ENCODE measurements at places on chromosomes 12 and 14. TPM values are rescaled to one million over a fixed set of nuclear protein-coding genes. Genes with fewer than 3 reads are reported as not detected.

GRCh38 chr14:104687601-104688504, 1.6 kb upstream of the INF2 start:
- no peak for DNase-seq

GRCh38 chr12:4604684-4605193, 42.7 kb downstream of the DYRK4 start:
- DNase-seq, result peak; percentile 88

GRCh38 chr12:26704684-26705460, 128.1 kb downstream of the ITPR2 start:
- no peak for DNase-seq

- DNase-seq, result no peak
Measured at GRCh38 chr14:73715707-73716106, 1.5 kb upstream of the PNMA1 start.

DNA sequence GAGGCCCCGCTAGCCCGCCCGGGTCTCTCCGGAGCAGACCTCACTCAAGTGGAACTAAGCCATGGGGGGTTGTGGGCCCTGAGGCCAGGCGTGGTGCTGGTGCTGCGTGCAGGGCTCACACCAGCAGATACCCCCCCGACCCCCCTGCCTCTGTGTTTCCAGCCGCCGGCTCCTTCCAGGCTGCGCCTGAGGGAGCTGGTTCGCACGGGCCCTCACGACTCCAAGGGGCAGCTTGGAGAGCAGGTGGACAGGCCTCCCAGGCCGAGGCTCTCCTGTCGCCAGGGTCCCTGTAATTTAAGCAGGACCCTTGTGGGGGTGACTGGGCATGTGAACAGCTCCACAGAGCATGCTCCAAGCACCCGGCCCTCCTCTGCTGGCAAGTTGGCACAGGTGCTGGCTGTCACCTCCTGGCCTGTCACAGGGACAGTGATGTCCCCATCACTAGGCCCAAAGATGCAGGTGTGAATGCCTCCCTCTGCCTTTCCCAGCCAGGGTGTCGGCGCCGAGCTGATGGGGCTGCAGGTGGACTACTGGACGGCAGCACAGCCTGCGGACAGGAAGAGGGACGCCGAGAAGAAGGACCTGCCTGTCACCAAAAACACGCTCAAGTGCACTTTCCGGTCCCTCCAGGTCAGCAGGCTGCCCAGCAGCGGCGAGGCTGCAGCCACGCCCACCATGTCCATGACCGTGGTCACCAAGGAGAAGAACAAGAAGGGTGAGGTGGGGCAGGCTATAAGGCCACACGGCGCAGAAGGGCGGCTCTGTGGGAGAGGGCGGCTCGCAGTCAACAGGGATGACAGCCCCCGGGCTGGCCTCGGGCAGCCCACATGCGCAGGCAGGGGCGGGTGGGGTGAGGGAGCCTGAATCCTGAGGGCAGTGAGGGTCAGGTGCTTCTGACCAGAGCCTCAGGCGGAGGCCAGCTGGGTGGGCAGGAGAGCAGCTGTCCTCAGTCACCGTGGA, 5.9 kb upstream of the TEX22 start:
- DNase-seq, result no peak

GRCh38 chr14:24310265-24310645, 315 bp downstream of the LTB4R2 start:
- no peak for DNase-seq

- peak; percentile 53 for DNase-seq
Measured at GRCh38 chr12:94831081-94831751, 172.3 kb downstream of the NDUFA12 start.

DNA sequence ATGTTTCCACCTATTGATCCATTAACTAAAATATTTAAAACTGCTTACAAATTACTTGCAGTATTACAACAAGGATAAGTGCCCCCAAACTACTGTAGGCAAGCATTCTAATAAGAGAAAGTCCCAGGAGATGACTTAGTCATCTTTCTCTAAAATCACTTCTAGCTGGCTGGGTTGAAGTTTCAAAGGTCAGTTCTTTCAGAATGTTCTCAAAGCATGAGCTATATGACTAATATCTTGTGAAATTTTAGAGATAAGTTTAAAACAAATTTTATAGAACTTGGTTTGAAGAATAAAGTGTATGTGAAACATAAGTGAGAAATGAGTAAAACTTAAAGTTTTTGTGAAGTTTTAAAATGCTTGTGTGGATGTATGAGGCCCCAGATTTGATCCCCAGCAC, 24.3 kb upstream of the OR6J1 start:
- no peak for DNase-seq

DNA sequence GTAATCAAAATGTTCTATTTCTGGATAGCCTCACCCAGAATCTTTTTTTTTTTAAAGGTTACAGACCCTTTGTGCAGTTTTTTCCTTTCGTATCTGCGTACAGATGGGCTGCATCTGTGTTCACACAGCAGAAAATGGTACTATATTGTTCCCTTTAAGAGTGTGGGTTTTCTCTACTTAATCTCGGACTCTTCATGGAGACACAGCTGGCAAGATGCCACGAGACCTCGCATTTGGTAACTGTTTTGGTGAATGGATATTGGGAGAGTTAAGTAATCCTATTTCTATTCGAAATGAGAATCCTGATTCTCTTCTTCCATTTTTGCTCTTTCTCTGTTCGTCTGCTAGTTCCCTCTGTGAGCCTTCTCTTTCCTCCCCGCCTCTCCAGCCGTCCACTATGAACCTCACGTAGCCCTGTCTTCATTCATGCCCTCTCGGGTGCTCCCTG, 85.7 kb downstream of the SAMD4A start:
- no peak for DNase-seq

- DNase-seq, result no peak
Measured at GRCh38 chr12:50665170-50665569, 98.7 kb upstream of the ATF1 start.

- no peak for DNase-seq
Measured at GRCh38 chr14:102454711-102455110, 54.9 kb downstream of the ANKRD9 start.

GRCh38 chr12:13197032-13197431, 506 bp downstream of the EMP1 start:
- no peak for DNase-seq

DNA sequence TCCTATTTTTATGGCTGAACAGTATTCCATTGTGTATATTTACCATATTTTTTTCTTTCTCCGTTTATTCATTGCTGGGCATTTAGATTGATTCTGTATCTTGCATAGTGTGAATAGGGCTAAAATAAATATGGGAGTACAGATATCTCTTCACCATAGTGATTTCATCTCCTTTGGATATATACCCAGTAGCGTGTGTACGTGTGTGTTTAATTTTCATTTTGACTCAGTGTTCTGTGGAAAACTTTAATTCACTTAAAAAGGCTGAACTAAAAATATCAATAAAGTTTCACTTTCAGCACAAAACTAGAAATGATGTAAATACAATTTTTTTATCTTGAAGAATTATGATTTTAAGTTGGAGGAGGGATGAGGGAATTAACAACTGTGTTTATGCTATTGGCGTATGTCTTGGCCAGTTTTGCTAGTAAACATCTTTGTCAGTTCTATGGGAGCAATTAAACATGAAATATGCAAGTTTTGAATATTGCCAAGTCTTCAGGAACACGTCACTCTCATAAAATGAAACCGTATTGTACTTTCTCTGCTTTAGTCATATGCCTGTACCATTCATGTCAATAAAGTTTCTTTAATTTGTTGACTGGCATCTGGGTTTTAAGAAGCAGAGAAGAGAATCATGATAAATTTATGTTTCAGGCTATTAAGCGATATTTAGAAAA, 99.8 kb downstream of the PTGER2 start:
- no peak for DNase-seq

DNA sequence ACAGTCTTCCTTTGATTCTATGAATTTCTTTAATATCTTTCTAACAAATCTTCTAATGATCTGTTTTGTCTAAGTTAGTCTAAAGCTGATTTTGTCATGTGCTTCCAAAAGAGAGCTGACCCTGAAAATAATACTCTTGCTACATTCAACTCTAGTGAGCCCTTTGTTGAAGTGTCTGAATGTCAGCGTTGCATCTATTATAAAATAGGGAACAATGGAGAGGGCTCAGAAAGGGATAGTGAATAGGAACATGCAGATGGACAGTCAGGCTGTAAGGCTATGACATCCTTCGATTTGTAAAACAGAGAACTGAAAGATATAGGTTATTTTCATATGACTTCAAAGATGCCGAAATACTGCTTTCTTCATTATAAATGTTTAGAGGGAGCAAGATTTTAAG, 304.5 kb downstream of the GALC start:
- DNase-seq, result no peak

- DNase-seq, result no peak
Measured at GRCh38 chr14:103382376-103382775, 2.8 kb upstream of the MARK3 start.

DNA sequence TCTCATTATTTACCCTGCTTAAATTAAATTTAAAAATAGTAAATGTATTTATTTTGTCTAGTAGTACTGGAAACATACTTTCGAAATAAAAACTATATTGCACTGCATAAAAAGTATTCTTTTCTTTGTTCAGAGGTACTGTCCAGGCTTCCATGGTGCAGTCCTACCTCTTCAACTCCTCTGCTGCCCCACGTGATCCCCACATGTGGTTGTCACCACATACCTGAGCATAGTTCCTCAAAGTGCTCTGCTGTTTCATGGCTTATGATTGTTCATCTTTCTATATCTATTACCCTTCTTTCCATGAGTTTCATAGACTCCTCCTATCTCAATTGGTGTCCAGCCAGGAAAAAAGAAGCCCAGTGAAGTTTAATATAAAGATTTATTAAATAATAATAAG, 317.5 kb upstream of the OR4E1 start:
- DNase-seq, result no peak

DNA sequence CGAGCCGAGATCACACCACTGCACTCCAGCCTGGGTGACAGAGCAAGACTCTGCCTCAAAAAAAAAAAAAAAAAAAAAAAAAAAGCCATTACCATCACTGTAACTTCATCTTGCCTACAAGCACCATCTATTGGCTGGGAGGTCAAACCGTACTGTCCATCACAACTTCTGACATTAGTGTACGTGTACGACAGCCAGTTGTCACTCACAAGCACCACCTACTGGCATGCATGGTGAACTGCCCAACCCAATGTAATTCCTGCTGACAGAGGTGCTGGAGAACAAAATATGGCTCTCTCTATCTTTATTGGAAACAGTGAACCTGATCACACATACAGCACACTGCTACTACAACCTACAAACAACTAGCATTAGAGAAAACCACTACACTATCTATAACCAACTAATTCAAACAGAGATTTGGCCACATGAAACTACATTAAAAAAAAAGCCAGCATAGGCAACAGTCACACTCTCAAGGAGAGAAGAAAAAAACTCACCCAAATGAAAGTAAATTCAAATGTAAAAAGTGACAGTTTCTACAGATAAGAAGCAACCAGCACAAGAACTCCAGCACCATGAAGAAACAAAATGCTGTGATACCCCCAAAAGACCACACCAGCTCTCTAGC, 82.3 kb downstream of the PUS7L start:
- no peak for DNase-seq

- DNase-seq, result no peak
Measured at GRCh38 chr12:78037707-78038106, 207.0 kb downstream of the NAV3 start.

DNA sequence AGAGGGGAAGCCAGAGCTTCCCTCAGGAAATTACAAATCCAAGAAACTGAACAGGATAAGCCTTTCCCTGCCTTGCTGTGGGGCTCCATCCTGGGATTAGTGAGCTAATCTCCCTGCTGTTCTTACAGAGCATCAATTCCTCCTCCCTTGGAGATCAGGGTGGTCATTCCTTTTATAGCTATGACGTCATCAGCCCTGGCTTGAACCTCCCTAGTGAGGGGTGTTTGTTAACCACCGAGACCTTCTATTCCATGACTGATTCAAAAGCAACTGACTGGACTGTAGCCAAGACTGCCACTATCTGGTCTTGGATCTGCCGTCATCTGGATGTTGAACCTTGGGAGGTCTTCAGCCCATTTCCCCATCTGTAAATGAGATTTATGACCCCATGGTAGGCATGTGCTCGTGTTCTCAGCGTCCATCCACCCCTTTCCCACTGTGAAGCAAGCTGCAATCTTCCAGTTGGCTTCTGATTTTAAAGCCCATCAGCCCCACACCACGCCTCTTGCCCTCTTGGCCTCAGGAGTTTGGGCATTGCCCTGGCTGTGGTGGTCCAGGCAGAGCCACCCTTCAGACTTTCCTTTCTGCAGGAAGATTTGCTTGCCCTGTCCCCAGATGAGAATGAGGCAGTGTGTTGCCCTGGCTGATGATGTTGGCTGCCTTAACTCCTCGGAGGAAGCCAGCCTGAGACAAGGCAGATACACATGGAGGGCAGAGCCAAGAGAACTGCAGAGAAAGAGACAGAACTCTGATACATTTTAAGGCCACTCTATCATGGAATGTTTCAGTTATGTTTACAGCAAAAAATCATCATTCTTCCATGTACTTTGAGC, 59.6 kb upstream of the ACTN1 start:
- no peak for DNase-seq

- no peak for DNase-seq
Measured at GRCh38 chr14:73717266-73717665, 3.1 kb upstream of the PNMA1 start.

GAS2L3 gene
- total RNA-seq, result 3.6 TPM

RPAP3 gene
- total RNA-seq, result 49.4 TPM

MOK gene
- 2.7 TPM for total RNA-seq

CD27 gene
- total RNA-seq, result 36.5 TPM

NANOG gene
- not detected for total RNA-seq

PTPRO gene
- 0.15 TPM for total RNA-seq

PSEN1 gene
- total RNA-seq, result 30.3 TPM

All from activated CD4-positive, alpha-beta memory T cell treated with anti-CD3 and anti-CD28 coated beads for 36 hours (primary cell).